ENCODE measurements at places on chromosomes 13 and 19.
A peak's percentile ranks its signal among the peaks of the same experiment; 100 is the strongest.

DNA sequence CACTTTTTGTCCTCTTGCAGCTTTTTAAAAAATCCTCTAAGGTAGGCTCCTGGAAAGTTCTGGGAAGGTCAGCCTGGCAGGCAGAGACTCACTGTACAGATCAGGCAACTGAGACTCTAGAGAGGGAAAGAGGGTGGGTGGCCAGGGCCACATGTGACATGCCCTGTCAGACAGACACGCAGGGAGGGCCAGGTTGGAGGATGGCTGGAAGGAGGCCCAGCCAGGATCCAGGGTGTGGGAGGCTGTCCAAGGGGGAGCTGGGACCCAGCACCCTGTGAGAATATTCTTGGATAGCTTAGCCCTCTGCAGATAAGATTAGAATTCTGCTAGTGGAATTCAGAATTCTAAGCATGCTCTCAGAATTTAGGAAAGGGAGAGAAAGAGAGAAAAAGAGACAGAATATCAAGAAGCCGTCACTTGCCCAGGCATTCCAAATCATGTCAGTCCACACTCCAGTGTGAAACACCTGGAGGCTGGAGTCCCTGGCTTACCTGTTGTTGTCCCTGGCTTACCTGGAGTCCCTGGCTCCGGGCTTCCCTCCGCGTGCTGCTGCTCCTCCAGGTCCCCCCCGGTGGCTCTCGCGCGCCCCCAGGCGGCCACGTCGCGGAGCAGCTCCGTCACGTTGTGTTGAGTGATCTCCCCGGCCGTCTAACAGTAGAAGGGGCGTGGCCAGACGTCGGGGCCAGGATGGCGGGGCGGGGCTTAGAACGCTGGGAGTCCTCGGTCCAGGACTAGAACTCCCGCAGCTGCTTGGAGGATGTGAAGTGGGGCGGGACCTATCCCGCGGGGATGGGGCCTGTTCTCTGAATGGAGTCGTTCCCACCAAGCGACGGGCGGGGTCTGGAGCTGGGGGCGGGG lies 2.8 kb upstream of the TNNI3 start:
- no peak overlapping the region for H3K4me3 ChIP-seq
- no peaks in the 10 kb centered on the region for H3K36me3 ChIP-seq
- H3K27ac ChIP-seq = no peak overlapping the region
- peak; percentile 95 for DNase-seq
- H3K27me3 ChIP-seq = peaks cover 34% of the 10 kb centered on the region

DNA sequence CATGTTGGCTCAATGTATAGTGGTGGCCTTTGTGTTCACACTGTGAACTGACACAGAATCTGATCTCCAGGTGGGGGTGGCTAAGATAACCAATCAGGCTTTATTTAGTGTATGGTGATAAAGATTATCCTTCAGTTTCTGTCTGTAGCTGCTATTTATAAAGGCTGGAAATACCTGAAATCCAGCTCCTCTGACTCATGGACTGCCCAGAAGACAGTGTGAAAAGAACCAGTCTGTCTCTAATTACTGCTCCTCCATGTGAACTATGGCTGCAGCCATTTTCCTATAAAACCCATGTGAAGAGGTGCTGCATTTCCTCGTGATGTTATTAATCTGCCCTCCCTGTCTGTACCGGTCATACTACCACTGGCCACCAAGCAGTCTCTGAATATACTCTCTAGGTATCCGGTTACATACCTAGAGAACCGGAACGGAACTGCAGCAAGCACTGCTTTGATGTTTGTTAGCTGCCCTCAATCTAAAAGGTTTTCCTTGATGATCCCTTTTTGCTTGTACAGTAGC lies 238.0 kb downstream of the LHFPL6 start:
- no peaks in the 10 kb centered on the region for H3K36me3 ChIP-seq
- no peaks in the 10 kb centered on the region for H3K4me1 ChIP-seq
- no peaks in the 10 kb centered on the region for H3K27me3 ChIP-seq
- H3K27ac ChIP-seq = no peak overlapping the region
- no peak for DNase-seq
- no peak overlapping the region for H3K4me3 ChIP-seq

- DNase-seq = no peak
- no peak overlapping the region for H3K27ac ChIP-seq
- H3K4me1 ChIP-seq = no peaks in the 10 kb centered on the region
- H3K4me3 ChIP-seq = no peak overlapping the region
- peaks cover 48% of the 10 kb centered on the region for H3K27me3 ChIP-seq
Measured at GRCh38 chr19:7731218-7731595, 703 bp downstream of the CLEC4G start.

GRCh38 chr19:33297401-33298145 lies 4.8 kb downstream of the CEBPA start:
- H3K27me3 ChIP-seq = peaks cover 45% of the 10 kb centered on the region
- no peak overlapping the region for H3K4me3 ChIP-seq
- H3K4me1 ChIP-seq = no peaks in the 10 kb centered on the region
- no peak for DNase-seq
- H3K27ac ChIP-seq = no peak overlapping the region

GRCh38 chr19:29395111-29395733 lies 130.6 kb upstream of the VSTM2B start:
- no peak overlapping the region for H3K27ac ChIP-seq
- no peak overlapping the region for H3K4me3 ChIP-seq
- H3K27me3 ChIP-seq = no peaks in the 10 kb centered on the region
- DNase-seq = no peak
- no peaks in the 10 kb centered on the region for H3K4me1 ChIP-seq
- no peaks in the 10 kb centered on the region for H3K36me3 ChIP-seq

GRCh38 chr13:79121286-79121685 lies 284.8 kb downstream of the RBM26 start:
- H3K27me3 ChIP-seq = no peaks in the 10 kb centered on the region
- no peaks in the 10 kb centered on the region for H3K4me1 ChIP-seq
- H3K36me3 ChIP-seq = no peaks in the 10 kb centered on the region
- no peak for DNase-seq

GRCh38 chr13:79779761-79780160 lies 298.8 kb downstream of the NDFIP2 start:
- H3K4me1 ChIP-seq = no peaks in the 10 kb centered on the region
- H3K4me3 ChIP-seq = no peak overlapping the region
- no peaks in the 10 kb centered on the region for H3K36me3 ChIP-seq
- no peak overlapping the region for H3K27ac ChIP-seq
- DNase-seq = no peak

All from activated CD8-positive, alpha-beta memory T cell treated with anti-CD3 and anti-CD28 coated beads, Interleukin-2, amount 10 ng/mL, durations not matched to agents 7 days and 5 days (primary cell).